ENCODE measurements at places on chromosomes 11 and 22.
A peak's percentile ranks its signal among the peaks of the same experiment; 100 is the strongest.

- DNase-seq = no peak
Measured at GRCh38 chr11:9701799-9702198, 37.9 kb downstream of the SWAP70 start.

DNA sequence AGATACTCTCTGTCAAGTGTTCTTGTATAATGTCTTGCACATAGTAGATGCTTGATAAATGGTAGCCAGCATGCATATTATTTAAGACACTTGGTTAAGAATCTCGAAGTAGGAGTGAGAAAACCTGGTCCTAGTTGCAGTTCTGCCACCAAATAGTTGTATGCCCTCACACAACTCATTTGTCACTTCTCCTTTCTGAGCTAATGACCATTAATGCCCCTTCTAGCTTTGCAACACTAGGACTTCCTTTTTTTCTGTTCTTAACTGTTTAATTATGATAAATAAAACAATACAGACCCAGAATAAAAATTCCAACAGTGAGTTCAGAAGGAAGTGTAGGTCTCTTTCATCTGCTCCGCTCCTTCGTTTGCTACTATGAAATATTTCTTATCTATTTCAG lies 453.6 kb downstream of the TMEM135 start:
- DNase-seq = no peak

DNA sequence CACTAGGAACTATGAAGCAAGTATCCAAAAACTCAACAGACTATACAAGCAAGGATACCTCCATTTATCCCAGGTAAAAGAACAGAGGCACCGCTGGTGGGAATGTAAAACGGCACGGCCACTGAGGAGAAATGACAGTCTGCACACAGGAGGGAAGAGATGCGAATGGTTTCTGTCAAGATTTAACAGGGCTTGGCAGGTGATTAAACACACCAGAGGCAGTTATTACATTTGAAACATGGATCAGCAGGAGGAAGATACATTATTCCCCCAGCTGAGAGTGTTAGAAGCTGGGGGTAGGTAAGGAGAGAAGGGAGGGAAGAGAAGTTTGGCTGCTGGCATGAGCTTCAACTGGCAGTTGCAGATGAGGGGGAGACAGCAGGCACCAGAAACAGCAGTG lies 30.2 kb downstream of the ATP6V1E1 start:
- DNase-seq = no peak

DNA sequence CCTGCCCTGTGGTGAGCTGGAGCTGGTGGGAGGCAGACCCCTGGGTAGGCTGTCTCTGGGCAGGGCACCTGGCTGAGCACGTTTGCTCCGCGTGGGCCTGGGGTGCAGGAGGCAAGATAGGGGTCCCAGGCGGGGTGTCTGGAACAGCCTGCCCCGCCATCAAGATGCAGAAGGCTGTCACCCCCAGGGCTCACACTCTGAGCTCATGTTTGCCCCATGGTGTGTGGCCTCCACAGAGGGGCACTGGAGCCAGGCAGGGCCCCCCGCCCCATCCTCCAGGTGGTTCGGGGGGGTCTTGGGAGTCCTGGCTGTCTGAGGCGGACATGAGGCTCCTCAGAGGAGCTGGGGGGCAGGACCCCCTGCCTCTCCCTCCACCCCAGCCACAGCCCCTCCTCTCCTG lies 28.9 kb upstream of the CARS1 start:
- no peak for DNase-seq

GRCh38 chr11:129230006-129230405 lies 37.9 kb upstream of the ARHGAP32 start:
- DNase-seq = peak; percentile 12

DNA sequence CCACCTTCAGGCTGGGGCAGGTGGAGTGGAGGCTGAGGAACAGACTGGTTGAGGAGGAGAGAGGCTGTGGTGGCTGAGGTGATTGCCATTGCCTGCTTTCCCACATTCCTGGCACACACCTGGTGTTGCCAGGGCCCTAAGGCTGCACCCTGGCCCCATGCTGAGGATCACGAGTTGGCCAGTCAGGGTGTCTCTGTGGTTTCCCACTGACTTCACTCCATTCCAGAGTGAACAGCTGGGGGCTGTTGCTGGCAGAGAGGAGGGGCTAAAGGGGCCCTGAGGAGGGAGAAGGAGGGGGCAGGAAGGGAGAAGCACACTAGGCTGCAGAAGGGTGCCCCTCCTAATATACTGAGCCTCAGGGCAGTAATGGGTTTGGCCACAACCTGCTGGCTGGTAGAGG lies 1.8 kb downstream of the TMEM86A start:
- no peak for DNase-seq

GRCh38 chr22:43222262-43222661 lies 35.3 kb upstream of the TTLL12 start:
- DNase-seq = no peak

DNA sequence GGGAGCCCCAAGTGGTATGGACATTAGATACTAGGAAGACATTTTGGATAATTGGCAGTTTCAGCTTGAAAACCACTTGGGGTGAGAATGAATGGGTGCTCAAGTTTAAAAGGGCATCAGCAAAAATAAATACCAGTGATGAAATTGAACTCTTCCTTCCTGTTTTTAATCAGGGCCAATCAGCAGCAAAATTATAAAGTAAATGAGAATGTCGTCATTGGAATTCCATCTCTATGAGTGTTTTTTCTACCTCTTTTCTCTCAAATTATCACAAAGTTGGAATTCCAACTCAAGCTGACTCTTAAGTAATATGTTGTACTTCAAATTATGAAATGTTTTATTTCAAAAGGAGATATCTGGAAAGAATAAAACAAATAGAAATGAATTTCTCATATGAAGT lies 730.6 kb downstream of the METTL15 start:
- peak; percentile 55 for DNase-seq

DNA sequence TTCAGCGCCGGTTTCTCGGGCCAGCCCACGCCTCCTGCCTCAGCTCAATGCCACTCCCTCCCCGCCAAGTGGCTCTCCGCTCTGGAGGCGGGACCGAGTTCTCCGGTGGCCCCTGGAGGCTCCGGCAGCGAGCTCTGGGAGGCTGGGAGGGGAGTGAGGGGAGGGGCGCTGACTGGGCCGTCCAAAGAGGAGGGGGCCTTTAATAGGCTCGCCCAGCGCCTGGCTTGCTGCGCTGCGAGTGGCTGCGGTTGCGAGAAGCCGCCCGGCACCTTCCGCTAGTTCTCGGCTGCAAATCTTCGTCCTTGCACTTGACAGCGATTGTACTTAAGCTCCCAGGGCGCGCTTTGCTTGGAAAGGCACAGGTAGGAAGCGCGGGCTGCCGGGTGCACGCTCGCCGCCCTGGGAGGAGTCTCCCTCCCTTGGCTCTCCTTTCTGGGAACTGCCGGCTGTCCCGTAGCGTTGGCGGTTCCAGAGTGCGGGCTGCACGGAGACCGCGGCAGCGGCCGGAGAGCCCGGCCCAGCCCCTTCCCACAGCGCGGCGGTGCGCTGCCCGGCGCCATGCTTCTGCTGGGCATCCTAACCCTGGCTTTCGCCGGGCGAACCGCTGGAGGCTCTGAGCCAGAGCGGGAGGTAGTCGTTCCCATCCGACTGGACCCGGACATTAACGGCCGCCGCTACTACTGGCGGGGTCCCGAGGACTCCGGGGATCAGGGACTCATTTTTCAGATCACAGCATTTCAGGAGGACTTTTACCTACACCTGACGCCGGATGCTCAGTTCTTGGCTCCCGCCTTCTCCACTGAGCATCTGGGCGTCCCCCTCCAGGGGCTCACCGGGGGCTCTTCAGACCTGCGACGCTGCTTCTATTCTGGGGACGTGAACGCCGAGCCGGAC lies at the start of gene ADAMTS15:
TSS of gene ADAMTS15 (plus strand) at position 230 of the 894 bp plus-strand sequence. CDS start at position 559, 329 bp downstream.
- DNase-seq = peak; percentile 97

Data from adipocyte (in vitro differentiated cells).